ENCODE measurements at places on chromosomes 7 and 10. TPM values are rescaled to one million over a fixed set of nuclear protein-coding genes. Genes with fewer than 3 reads are reported as not detected.
A peak's percentile ranks its signal among the peaks of the same experiment; 100 is the strongest.

- no peak overlapping the region for H3K4me3 ChIP-seq
- peak overlapping the region; percentile 43 for H3K27ac ChIP-seq
- H3K36me3 ChIP-seq: no peaks in the 10 kb centered on the region
- no peaks in the 10 kb centered on the region for H3K27me3 ChIP-seq
- DNase-seq: no peak
- H3K4me1 ChIP-seq: no peaks in the 10 kb centered on the region
These were observed 26.9 kb downstream of the HIP1 start for GRCh38 chr7:75711656-75712514.

- H3K4me3 ChIP-seq: no peak overlapping the region
- DNase-seq: no peak
- no peaks in the 10 kb centered on the region for H3K27me3 ChIP-seq
- no peaks in the 10 kb centered on the region for H3K36me3 ChIP-seq
These were observed 7.8 kb upstream of the CCNY start for GRCh38 chr10:35328404-35329037.

DNA sequence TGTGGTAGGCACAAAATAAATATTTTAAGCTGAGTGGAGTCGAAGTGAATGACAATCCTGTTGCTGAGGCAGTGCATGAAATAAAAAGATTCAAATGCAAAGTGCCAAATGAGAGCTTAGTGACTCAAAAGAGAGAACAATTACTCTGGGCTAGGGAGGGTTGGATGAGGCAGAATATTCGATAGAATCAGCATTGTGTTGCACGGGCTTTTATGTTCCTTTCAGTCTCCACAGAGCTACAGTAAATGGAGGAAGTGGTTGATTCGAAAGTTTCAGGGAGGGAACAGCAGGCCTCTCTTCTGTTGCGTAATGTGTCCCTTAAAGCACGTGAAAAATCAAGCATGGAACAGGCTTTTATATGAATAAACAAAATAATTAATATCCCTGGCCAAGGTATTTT, 599.3 kb upstream of the CELF2 start:
- no peak for DNase-seq
- H3K4me1 ChIP-seq: no peaks in the 10 kb centered on the region
- no peaks in the 10 kb centered on the region for H3K27me3 ChIP-seq
- no peak overlapping the region for H3K4me3 ChIP-seq
- H3K36me3 ChIP-seq: no peaks in the 10 kb centered on the region

Gene TMEM229A
- 0.23 TPM for total RNA-seq

Gene FAM53B
- total RNA-seq: 10.2 TPM

DNA sequence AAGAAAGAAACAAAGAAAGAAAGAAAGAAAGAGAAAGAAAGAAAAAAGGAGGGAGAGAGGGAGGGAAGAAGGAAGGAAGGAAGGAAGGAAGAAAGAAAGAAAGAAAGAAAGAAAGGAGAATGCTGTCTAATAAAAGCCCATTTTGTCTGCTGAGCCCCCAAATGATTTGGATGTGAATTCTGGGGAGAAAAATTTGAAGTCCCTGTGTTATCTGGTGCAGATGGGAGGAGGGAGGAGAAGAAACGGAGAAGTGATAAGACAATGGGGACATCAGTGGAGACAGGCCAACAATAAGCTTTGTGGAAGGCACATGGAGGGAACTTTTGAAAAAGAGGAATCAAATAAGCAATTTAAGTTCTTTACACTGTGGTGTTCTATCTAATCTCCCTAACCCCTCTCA, 24.6 kb upstream of the TMEM273 start:
- H3K36me3 ChIP-seq: no peaks in the 10 kb centered on the region
- DNase-seq: no peak
- no peaks in the 10 kb centered on the region for H3K4me1 ChIP-seq
- H3K4me3 ChIP-seq: no peak overlapping the region

- DNase-seq: no peak
- peaks cover 2% of the 10 kb centered on the region for H3K27me3 ChIP-seq
- H3K27ac ChIP-seq: no peak overlapping the region
These were observed 27.7 kb upstream of the OSBPL3 start for GRCh38 chr7:25007668-25008067.

DNA sequence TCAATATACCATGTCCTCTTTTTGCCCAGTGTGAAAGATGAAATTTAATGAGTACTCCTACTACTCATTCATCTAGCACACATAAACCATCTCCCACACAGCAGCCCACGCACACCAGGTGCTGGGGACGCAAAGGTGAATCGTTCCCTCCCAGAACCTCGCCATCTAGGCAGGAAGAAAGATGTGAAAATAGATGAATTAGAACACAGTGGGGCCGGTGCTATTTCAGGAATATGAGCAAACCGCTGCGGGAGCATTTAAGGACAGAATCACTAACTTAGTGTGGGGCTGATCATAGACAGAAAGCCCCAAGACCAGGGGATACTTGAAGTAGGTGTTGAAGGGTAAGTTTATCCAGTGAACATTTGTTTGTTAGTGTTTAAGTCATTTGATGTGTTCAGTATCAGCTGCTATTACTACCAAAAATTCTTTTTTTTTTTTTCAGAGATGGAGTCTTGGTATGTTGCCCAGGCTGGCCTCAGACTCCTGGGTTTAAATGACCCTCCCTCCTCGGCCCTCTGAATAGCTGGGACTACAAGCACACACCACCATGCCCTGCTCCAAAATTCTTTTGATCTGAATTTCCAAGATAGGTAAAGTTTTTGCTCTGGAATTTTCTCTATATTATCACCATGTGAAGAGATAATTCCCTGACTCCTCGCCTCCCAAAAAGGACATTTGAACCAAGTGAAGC, 48.8 kb downstream of the CPXM2 start:
- H3K4me1 ChIP-seq: no peaks in the 10 kb centered on the region
- H3K4me3 ChIP-seq: no peak overlapping the region
- no peak for DNase-seq

GRCh38 chr10:29733323-29733722, 98.6 kb upstream of the SVIL start:
- H3K4me1 ChIP-seq: no peaks in the 10 kb centered on the region
- H3K27ac ChIP-seq: no peak overlapping the region
- DNase-seq: no peak
- H3K27me3 ChIP-seq: no peaks in the 10 kb centered on the region
- H3K36me3 ChIP-seq: no peaks in the 10 kb centered on the region

Gene ENKUR
- total RNA-seq: 0.14 TPM

Gene HOXA4
- total RNA-seq: 0.28 TPM

DNA sequence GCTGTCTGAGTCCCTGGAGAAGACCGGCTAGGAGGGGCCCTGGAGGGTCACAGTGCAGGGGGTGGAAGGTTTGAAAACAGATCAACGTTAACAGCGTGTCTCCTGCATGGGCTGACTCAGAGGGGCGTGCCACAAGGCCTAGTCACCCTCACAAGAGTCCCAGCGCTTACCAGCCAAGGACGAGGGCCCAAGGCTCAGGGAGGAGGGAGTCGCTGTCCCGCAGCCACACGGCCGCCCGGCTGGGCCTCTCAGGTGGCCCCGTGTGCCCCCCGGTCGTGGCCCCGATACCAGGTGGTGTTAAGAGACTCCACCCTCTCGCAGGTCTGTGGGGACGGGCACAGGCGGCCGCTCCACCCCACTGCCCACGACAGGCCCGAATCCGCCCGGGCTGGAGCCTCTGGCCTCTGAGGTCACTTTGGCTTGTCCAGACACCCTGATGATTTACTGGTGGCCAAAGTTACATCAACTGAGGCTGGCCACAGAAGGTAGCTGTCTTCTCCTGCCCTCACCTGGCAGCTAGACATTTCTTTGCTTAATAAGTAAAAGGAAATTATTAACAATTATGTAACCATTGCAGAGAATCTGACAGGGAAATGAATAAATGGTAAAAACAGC, 34.0 kb downstream of the FAM20C start:
- DNase-seq: no peak
- no peaks in the 10 kb centered on the region for H3K36me3 ChIP-seq
- no peak overlapping the region for H3K4me3 ChIP-seq
- H3K27ac ChIP-seq: peak overlapping the region; percentile 54

DNA sequence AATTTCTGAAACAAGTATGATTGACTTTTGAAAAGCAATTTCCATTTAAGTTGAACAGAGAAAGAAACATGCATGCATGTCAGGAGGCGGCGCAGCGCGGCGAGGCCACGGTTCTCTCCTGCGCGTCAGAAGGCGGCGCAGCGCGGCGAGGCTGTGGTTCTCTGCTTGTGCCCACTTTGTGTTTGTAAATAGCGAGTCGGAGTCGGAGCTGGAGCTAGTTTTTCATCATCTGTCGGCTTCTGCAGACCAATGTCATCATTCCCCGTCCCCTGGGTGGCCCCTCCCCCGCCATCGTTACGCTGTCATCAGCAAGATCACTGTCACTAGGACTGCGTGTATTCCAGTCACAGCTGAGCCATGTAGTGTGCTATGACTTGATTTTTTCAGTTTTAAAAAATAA, 49.2 kb downstream of the INPP5A start:
- no peak overlapping the region for H3K27ac ChIP-seq
- H3K36me3 ChIP-seq: no peaks in the 10 kb centered on the region
- no peaks in the 10 kb centered on the region for H3K27me3 ChIP-seq

Gene TMEM213
- total RNA-seq: not detected

DNA sequence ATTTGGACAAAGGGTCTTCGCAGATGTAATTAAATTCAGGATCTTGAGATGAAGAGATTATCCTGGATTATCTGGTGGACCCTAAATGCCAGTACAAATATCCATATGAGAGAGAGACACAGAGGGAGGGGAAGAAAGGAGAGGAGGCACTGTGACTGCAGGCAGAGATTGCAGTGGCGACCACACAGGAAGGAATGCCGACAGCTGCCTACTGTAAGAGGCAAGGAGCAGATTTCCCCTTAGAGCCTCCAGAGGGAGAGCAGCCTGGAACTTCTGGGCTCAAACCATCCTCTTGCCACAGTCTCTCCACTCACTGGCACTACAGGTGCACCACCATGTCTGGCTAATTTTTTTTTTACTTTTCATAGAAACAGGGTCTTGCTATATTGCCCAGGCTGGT, 152.3 kb downstream of the SDK1 start:
- DNase-seq: no peak
- no peak overlapping the region for H3K27ac ChIP-seq
- no peak overlapping the region for H3K4me3 ChIP-seq
- no peaks in the 10 kb centered on the region for H3K27me3 ChIP-seq
- no peaks in the 10 kb centered on the region for H3K36me3 ChIP-seq
- no peaks in the 10 kb centered on the region for H3K4me1 ChIP-seq

DNA sequence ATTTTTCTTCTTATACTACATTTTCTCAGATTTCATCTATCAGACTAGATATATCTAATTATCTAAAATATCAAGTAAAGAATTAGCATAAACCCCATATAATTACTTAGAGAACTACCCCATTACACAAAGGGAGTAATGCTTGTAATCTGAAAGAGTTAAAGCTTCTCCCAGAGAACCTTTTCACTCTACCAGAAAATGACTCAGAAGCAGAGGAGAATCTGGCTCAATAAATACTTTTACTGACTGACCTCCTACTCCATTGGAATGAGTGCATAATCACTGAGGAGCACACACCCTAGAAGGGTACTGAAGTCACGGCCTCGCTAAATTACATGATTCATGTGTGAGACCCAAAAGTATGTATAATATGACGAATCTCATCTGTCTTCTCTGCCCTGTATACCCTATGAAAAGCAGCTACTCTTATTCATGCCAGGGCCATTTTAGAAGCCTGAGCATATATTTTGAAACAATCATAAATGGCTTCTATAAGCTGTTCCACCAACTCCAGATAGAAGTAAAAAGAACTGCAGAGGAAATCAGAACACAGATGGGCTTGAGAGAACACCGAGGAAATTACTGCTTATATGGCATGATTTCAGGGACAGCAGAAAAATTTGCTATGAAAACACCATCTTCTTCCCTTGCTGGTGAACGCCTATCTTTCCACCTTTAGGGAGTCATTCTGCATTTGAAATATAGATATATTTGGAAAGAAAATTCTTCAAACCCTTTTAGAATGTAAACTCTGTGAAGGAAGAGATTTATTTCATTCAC, 32.7 kb downstream of the DNMBP start:
- peak overlapping the region; percentile 63 for H3K27ac ChIP-seq

- no peaks in the 10 kb centered on the region for H3K27me3 ChIP-seq
- H3K36me3 ChIP-seq: no peaks in the 10 kb centered on the region
- no peak for DNase-seq
- H3K4me3 ChIP-seq: no peak overlapping the region
These were observed 53.3 kb upstream of the RABGEF1 start for GRCh38 chr7:66687186-66687585.

Gene RAPGEF5
- total RNA-seq: 16.4 TPM

GRCh38 chr7:127940381-127941160, 90.7 kb downstream of the LRRC4 start:
- H3K27me3 ChIP-seq: no peaks in the 10 kb centered on the region
- no peak overlapping the region for H3K4me3 ChIP-seq
- no peak overlapping the region for H3K27ac ChIP-seq
- no peak for DNase-seq

Gene ENTPD1
- total RNA-seq: 6.4 TPM

Gene SPAG6
- not detected for total RNA-seq

Gene PTN
- total RNA-seq: 4.8 TPM

GRCh38 chr7:155277385-155277994, 20.2 kb upstream of the INSIG1 start:
- no peak for DNase-seq
- H3K4me3 ChIP-seq: no peak overlapping the region
- H3K36me3 ChIP-seq: no peaks in the 10 kb centered on the region
- peak overlapping the region; percentile 93 for H3K27ac ChIP-seq
- H3K4me1 ChIP-seq: peaks cover 6% of the 10 kb centered on the region

GRCh38 chr7:86411814-86412213, 231.9 kb upstream of the GRM3 start:
- H3K27ac ChIP-seq: no peak overlapping the region
- no peaks in the 10 kb centered on the region for H3K4me1 ChIP-seq
- H3K36me3 ChIP-seq: no peaks in the 10 kb centered on the region
- no peak for DNase-seq

Gene ZP3
- total RNA-seq: 0.25 TPM

DNA sequence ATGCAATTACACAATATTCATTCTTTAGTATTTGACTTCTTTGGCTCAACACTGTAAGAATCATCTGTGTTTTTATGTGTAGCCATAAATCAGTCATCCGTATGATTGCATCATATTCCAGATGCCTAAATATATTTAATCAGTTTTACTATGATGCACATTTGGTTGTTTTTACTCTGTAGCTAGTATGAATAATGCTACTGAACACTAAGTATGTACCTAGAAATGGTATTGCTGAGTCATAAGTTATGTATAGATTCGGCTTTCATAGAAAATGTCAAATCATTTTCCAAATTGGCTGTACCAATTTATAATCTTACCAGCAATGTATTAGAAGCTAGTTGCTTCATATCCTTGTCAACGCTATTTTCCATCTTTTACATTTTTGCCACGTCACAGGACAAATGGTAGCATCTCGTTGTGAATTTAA, 197.3 kb upstream of the PLXNA4 start:
- H3K27me3 ChIP-seq: no peaks in the 10 kb centered on the region
- no peaks in the 10 kb centered on the region for H3K4me1 ChIP-seq
- no peaks in the 10 kb centered on the region for H3K36me3 ChIP-seq
- H3K27ac ChIP-seq: no peak overlapping the region
- DNase-seq: no peak

DNA sequence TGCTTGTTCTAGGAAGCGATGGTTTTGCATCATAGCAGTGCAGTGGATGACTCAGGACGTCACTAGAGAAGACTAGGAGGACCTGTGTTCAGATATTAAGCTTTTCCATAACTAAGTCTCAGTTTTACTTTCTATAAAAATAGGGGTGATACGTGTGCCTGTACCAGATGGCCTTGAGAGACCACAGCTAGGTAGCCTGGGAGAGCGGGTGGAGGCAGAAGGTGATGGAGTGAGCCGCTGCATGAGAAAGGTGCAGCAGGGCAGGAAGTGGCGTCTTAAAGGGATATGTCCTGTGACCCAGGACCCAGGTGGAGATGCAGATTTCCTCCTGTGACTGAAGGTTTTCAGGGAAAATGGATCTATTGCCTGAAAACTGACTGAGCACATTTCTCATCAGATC, 304.9 kb downstream of the CDC14C start:
- no peaks in the 10 kb centered on the region for H3K27me3 ChIP-seq
- H3K4me1 ChIP-seq: no peaks in the 10 kb centered on the region
- no peak overlapping the region for H3K4me3 ChIP-seq
- DNase-seq: no peak
- no peak overlapping the region for H3K27ac ChIP-seq

Measured in liver (tissue), 10 donors.